NCI-H1105 treated with DMSO at 0.1 percent for 48 hours (cell line): ENCODE measurements at places on chromosomes 16 and 17.

DNA sequence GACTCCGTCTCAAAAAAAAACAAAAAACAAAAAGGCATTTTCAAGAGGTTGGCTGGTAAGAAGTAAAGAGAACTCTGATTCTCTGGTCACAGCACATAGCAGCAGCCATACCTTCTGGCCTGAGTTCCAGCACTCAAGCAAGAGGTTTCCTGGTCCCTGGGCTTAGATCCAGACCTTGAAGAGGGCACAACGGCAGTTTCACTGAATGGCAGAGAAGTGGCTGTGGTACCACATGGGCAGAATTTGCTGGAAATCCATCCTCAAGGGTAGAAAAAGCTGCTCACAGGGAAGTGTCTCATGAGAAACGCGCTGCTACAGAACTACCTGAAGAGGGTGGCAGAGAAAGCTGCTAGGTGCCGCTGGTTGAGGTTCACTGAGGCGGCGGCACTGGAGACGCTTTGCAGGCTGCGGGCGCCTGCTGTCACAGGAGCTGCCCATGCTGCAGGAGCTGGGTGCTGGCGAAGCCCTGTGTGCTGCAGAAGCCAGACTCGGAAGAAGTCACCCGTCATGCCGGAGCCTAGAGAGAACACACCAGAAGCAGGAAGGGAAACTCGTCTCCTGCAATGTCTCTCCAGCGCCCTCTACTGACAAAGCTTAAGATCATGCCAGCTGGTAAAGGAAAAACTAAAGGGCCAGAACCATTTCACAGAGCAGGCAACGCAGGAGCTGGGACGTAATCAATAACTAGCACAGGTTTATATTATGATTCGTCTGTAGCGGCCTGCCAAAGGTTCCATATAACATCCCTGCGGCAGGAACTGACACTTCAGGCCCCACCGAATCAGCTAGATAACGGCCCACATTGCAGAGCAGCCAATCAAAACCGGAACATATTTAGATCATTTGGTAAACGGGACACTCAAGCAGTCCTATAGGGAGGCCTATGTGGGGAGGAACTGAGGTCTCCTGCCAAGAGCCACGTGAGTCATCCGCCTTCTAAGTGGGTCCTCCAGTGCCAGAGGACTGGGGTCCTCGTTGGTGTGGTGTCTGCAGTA is 5.4 kb upstream of the ZNF213 start:
- DNase-seq, result peak; percentile 64

- DNase-seq, result no peak
Observed at GRCh38 chr17:73156887-73157520, 7.8 kb upstream of the SSTR2 start.

DNA sequence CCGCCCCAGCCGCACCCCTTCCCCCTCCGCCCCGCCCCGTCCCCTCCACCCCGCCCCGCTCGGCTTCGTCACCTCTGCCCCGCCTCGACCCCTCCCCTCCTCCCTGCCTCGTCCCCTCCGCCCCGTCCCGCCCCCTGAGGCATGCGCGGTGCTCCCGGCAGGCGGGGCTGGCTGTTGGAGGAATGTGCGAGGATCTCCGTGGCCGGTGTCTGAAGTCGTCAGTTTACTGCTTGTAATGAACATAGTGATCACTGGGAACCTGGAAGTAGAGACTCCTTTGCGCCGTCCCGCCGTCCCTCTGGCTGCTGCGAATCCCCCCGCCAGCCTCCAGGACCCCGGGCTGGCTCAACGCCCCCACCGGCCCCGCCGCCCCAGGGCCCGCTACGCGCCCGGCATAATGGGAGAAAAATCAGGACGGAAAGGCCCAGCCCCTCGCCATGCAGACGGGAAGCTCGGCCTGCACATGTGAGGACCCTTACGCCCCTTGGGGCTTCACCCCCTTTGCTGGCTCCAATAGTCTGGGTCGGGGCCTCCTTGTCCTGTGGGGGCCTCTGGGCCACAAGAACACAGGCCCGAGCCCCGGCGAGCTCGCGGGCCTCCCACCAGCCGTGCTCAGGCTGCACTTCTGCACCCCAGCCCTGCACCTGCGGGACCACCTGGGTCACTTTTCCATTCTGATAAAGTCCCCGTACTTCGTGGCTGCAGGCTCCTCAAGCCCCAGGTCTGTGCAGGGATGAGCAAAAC is 743.1 kb downstream of the KCNJ18 start:
- no peak for DNase-seq

GRCh38 chr17:39175695-39176093 is 9.7 kb upstream of the ARL5C start:
- DNase-seq, result no peak

DNA sequence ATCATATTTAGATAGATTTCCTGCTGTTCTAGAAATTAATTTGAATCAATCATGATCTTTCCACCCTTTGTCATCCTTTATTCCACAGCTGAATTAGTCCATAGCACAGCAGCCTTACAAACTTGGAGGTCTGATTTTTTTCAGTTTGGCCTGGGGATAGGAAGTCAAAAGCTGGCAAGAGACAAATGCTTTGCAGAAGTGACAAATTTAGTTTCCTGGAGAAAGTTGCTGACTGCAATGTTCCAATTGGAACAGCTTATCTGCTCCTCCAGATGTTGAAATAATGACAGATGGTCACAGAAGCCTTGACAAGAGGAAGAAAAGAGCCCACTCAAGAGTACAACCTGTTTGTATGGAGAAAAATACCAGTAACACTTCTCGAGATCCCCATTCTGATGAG is 1276.1 kb upstream of the CDH8 start:
- DNase-seq, result no peak

- DNase-seq, result no peak
Observed at GRCh38 chr16:76409706-76410105, 132.5 kb downstream of the CNTNAP4 start.

- DNase-seq, result no peak
Observed at GRCh38 chr16:50878966-50879615, 137.2 kb downstream of the CYLD start.

- DNase-seq, result no peak
Observed at GRCh38 chr17:9479964-9480363, 95.7 kb downstream of the STX8 start.

DNA sequence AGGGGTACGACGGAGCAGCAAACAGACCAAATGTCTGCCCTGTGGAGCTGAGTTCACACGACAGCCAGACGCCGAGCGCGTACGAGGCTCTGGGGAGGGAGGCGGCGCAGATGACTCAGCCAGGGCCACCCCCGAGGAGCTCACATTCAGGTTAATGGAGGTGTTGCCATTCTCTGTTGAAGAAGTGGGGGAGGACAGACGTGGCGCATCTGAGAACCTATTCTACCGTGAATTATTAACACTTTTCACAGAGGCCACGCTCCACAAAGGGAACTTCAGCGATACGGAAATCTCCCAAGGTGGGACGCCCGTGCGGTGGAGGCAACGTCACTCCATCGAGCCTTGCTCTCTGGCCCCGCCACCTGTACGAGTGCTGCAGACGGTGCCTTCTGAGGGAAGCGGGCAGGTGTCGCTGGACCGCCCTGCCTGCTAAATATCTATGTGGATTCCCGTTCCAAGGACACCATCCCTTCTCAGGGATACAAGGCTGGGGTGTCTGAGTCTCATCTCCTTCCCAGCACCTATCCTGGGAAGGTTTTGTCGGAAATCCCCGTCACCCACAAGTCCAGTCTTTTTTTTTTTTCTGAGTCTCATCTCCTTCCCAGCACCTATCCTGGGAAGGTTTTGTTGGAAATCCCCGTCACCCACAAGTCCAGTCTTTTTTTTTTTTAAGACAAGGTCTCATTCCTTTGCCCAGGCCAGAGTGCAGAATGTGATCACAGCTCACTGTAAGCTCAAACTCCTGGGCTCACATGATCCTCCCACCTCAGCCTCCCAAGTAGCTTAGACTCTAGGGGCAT is 19.0 kb downstream of the ABR start:
- DNase-seq, result no peak
